ENCODE measurements at places on chromosomes 7 and 10.

- no peak for DNase-seq
These were observed 547.8 kb downstream of the SORCS3 start for GRCh38 chr10:105188737-105189462.

- DNase-seq: no peak
These were observed 250.0 kb downstream of the BMPER start for GRCh38 chr7:34155220-34155908.

- DNase-seq: no peak
These were observed 25.1 kb downstream of the TBXAS1 start for GRCh38 chr7:139854124-139854511.

- DNase-seq: no peak
These were observed 53.2 kb downstream of the STK17A start for GRCh38 chr7:43636093-43636492.

- DNase-seq: no peak
These were observed 118.1 kb downstream of the ZNF365 start for GRCh38 chr10:62492012-62492869.

DNA sequence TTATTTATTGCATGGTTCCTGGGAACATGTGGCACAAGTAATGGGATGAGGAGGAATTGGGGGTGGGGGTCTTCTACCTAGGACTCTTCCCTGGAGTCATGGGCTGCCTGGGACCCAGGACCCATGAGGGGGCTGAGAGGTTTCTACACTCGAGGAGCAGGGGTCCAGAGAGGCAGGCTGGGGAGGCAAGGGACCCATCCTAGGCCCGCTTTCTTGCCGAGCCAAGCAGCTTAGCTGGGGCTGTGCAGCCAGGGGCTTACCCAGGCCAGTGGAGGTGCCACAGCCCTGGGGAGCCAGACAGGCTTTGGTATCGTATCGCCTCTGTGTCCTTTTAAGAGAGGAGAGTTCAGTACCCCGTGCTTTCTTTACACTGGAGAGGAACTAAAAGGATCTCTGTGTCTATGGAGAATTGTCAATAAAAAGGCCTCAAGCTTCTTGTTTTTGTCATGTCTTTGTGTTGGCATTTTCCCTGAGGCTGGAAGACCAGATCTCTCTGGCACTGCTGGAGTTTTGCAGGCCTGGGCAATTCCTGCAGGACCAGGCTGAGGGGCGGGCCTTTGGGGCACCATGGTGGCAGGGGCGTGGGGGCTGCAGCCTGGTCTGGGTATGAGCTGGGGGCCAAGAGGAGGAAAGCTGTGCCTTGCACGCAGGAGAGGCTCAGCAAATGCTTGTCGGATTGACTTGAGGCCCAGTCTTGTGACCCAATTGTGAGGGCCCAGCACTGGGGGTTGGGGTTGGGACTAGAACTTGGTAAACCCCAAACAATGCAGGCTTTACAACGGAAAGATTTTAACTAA, 11.1 kb downstream of the SFRP5 start:
- DNase-seq: no peak

- DNase-seq: no peak
These were observed 1060.3 kb upstream of the CELF2 start for GRCh38 chr10:9957351-9957750.

DNA sequence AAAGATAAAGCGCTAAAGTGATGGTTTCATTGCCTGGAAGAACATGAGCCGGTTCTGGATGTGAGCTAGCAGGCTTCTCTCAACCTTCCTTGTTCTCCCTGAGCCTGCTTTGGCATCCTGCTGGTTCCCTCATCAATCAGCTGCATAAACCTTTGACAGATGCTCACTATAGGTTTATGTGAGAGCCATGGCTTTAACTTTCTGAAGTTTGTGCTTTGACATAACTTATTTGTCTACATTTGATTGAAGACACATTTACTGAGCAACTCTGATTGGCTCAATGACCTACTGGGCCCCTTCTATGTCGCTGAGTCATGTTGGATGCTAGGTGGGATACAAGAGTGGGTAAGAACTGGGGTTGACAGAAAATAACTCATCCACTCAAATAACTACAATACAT, 192.0 kb downstream of the ADAM12 start:
- no peak for DNase-seq

DNA sequence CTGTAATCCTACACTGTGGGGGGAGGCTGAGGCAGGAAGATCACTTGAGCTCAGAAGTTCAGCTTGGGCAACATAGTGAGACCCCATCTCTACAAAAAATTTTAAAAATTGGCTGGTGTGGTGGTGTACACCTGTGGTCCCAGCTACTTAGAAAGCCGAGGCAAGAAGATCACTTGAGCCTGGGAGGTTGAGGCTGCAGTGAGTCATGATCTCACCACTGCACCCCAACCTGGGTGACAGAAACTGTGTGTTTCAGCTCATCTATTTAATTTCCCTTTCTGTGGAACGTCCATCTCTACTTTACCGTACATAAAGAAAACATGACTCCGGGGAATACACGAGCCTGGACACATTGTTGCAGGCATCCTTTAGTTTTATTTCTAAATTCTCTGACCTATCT, 354.6 kb upstream of the PLXDC2 start:
- no peak for DNase-seq

DNA sequence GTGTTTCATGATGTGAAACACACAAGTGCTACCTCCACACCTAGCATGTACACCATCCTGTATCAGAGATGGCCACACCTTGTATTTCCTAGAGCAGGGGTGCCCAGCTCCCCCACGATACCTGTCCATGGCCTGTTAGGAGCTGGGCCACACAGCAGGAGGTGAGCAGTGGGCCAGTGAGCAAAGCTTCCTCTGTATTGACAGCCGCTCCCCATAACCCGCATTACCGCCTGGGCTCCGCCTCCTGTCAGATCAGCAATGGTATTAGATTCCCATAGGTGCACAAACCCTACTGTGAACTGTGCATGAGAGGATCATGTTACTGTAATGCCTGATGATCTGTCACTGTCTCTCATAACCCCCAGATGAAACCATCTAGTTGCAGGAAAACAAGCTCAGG, 145.6 kb upstream of the RNF32 start:
- DNase-seq: no peak

DNA sequence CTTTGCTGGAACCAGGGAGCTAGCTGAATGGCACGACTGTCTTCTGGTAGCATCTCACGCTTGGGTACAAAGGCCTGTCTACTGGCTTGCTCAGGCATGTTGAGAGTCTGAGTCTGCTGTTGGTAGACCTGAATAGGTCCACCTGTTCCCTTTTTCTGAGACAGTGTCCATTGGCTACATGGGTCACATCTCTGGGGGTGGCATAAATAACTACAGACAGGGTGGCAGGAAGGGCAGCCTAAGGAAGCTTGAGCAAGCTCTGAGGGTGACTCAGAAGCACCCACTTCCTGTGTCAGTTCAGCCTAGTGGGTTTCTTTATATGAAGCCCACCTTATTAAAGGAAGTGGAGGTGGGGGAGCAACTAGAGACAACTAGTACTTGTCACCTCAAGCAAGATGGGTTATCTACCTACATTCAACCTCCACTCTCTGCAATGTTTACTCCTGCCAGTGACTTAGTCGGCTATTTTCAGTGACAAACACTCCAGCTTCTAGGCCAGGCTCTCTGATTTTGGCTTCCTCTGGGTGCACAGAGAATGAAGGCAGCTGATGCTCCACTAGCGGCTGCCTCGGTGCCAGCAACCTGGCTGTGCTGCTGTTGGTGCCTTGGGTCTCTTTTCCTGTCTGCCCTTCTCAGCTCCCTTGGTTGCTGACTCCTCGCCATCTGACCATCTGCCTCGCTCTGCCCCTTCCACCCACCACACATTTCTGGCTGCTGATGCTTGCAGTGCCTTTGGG, 5.7 kb upstream of the ZYX start:
- peak; percentile 51 for DNase-seq

- DNase-seq: no peak
These were observed 19.7 kb upstream of the RHOBTB1 start for GRCh38 chr10:60963441-60964256.

GRCh38 chr10:58797356-58797755, 284.7 kb downstream of the BICC1 start:
- no peak for DNase-seq

DNA sequence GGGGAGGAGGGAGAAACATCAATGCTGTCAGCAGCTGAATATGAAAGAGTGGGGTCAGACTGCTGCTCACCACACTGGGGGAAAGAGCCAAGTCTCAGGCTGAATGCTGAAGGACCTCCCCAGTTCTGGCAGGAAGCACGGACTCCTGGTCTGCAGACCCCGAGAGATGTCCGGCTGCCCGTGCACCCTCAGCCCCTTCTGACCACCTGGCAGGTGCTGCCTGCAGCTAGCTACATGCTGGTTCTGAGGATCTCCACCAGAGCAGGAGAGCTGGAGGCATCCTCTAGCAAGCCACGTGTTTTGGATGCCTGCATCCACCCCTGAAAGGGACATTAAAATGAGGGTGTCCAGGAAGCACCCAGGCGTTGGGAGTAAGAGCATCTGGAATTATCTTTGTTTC, 74.2 kb downstream of the HTR5A start:
- DNase-seq: no peak

DNA sequence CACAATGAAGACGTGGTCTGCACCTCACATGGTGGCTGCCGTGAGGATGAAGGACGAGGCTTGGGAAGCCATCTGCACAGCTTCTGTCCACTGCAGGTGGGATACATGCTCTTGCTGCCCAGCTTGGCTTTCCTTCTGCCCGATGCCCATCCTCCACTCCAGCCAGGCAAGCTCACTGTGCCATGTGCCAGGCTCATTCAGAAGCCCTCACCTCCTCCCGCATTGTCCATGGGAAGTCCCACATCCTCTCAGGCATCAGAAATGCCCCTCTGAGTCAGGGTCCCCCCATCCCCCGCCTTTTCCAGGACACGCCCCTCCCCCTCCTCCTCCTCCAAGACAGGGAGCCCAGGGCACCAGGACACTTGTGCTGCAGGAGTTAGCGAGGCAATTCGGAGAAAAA, 4.6 kb upstream of the NOM1 start:
- DNase-seq: no peak

- no peak for DNase-seq
These were observed 74.9 kb downstream of the LARP4B start for GRCh38 chr10:856416-857157.

DNA sequence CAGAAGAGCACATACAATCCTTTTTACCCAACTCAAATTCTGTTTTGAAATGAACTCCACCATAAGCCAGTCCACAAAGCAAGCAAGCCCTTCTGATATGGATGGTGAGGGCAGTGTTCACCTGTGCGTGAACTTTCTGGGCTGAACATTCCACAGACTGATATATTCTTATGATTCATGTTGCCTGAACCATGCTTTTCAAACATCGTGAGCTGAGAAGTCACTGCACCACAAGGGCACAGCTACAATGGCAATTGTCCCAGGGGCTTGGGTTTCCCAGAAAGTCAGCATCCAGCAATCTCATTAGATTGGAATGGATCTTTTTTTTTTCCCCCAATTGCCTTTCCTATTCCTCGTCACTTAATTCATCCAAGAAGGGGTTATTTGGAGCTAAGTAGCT, 86.9 kb upstream of the ZNF438 start:
- no peak for DNase-seq

GRCh38 chr7:102236592-102237287, 49.9 kb upstream of the SH2B2 start:
- peak; percentile 40 for DNase-seq

- no peak for DNase-seq
These were observed 21.4 kb upstream of the GNAT3 start for GRCh38 chr7:80533287-80533686.

DNA sequence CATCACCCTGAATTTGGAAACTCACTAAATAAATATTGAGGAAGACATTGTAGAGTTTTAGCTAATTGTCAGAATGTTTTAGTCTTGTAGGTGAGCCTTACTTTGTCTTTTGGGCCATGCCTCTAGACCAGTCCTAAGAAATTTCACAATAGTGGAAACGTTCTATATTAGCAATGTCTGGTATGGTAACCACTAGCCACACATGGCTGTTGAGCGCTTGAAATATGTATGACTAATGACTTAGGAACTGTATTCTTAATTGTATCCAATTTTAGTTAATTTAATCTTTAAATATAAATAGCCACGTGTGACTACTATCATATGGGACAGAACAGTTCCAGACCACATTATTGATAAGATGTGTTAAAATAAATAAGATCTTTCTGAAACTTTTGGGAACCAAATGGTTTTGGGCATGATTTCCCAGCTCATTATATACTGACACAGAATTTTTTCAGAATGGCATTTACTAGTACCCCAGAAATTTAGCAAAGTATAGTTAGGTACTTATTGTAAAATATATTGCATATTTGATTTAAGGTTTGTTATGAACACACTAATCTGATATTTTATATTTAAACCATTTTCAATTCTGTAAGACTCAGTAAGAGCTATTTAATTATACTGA, 95.0 kb downstream of the VPS50 start:
- DNase-seq: no peak

- no peak for DNase-seq
These were observed 60.2 kb downstream of the MPP7 start for GRCh38 chr10:28242555-28243204.

DNA sequence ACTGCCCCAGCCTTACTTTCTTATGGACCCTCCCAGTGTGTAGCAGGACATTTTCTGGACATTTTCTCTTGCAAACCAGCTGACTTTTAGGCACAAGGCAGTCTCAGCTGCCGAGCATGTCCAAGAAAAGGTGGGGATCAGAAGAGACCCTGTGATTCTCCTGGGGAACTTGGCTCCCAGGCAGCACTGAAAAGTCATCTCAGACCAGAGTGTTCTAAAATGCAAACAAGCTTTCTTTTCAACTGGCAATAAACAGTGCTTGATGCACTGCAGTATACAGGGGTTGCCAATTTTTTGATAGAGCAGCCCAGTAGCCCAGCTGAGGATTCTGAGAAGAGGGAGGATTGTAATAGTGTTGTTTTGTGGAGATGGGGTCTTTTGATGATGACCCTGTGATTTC, 168.0 kb upstream of the PHYHIPL start:
- DNase-seq: no peak

GRCh38 chr10:89184638-89185037, 22.5 kb downstream of the CH25H start:
- DNase-seq: no peak

DNA sequence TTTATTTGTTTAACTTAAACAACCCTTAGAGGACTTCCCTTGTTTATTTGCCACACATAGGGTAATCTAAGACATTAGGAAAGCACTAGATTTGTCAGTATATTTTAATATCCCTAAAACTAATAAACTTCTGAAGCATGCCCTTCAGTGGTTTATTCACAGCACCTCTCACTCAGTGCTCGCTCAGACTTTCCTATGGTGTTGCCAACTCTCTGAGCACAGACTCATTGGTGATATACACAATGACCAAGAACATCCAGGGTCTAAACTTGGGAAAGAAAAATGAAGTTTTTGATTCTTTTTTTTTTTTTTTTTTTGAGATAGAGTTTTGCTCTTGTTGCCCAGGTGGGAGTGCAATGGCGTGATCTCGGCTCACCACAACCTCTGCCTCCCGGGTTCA, 82.2 kb downstream of the RAB11FIP2 start:
- DNase-seq: no peak

GRCh38 chr7:144629598-144629997, 206.3 kb downstream of the TPK1 start:
- no peak for DNase-seq

GRCh38 chr10:103849880-103850571, 5.3 kb downstream of the SH3PXD2A start:
- DNase-seq: no peak

Data from activated T-cell treated with anti-CD3 and anti-CD28 coated beads, Interleukin-2, amount 50 U/mL, for 1 hour (primary cell).